Activated CD4-positive, alpha-beta T cell treated with anti-CD3 and anti-CD28 coated beads, Interleukin-2, amount 50 U/mL, for 4 hours (primary cell): ENCODE measurements at places on chromosomes 2 and 18.
A peak's percentile ranks its signal among the peaks of the same experiment; 100 is the strongest.

- no peak for DNase-seq
These were observed 60.1 kb downstream of the FMNL2 start for GRCh38 chr2:152395103-152395502.

GRCh38 chr18:79399275-79400081 is 3.7 kb downstream of the NFATC1 start:
- DNase-seq = no peak

DNA sequence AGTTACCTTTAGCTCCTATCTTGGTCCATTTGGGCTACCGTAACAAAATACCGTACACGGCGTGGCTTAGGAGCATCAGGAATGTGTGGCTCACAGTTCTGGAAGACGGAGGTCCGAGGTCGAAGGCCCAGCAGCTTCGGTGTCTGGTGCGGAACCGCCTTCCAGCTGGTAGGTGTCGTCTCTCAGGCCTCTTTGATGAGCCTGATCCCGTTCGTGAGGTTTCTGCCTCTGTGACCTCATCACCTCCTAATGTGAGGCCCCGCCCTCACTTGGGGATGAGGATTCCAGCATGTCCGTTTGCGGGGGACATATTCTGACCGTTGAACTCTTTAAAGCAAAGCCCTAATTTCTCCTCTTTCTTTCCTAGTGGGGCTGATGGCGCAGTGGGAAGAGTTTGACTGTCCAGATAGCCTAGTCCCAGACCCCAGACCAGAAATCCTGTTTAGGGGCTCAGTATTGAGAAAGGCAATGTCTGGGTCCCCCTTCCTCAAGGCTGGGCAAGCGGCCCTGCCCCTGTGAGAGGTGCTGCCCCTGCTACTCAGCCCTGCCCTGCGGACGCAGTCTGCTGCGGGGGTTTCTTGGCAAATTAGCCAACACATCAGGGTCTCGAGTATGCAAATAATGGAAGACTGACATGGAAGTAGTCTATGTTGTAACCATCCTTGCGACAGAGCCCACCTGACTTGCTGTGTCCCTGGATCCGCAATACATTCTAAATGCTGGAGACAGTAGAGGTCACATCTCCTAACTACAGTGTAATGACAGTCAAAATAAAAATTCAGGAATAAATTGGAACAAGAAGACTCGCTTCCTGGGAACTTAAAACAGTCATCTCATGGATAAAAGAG is 128.0 kb downstream of the ASB1 start:
- DNase-seq = no peak

DNA sequence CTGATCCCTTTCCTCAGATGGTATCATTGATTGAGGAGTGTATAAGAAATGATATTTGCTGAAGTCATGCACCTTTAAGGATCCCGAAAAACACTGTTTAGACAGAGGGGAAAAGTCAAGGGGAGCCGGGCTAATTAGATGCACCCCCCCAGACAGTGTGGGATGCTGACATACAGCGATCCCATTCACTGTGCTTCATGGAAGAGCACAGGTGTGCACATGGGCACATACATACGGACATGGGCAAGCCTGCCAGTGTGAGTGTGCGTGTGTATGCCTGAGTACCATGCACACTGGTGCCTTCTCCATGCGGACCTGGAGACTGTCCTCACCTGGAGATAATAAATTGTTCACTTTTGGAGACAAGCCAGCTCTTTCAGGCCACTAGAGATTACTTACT is 22.6 kb downstream of the MEIS1 start:
- DNase-seq = no peak

- no peak for DNase-seq
These were observed 75.0 kb upstream of the SLC25A52 start for GRCh38 chr18:31835528-31836133.

DNA sequence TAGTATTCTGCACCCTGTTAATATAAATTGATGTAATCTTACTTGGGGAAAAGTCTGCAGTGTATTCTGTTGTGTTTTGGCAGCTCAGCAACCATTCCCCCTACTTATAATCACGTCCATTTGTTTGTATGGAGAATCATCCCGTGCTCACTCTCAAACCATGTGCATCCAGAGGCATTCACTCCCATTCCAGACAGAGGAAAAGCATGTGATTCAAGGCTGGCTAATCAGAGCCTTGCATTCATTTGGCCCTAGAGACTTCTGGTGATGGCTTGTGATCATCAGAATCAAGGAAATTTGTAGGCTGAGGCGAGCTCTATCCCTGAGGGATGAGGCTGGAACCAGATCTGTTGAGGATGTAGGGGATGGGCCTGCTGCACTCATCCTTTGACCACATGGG is 5.1 kb upstream of the WIPF1 start:
- no peak for DNase-seq

DNA sequence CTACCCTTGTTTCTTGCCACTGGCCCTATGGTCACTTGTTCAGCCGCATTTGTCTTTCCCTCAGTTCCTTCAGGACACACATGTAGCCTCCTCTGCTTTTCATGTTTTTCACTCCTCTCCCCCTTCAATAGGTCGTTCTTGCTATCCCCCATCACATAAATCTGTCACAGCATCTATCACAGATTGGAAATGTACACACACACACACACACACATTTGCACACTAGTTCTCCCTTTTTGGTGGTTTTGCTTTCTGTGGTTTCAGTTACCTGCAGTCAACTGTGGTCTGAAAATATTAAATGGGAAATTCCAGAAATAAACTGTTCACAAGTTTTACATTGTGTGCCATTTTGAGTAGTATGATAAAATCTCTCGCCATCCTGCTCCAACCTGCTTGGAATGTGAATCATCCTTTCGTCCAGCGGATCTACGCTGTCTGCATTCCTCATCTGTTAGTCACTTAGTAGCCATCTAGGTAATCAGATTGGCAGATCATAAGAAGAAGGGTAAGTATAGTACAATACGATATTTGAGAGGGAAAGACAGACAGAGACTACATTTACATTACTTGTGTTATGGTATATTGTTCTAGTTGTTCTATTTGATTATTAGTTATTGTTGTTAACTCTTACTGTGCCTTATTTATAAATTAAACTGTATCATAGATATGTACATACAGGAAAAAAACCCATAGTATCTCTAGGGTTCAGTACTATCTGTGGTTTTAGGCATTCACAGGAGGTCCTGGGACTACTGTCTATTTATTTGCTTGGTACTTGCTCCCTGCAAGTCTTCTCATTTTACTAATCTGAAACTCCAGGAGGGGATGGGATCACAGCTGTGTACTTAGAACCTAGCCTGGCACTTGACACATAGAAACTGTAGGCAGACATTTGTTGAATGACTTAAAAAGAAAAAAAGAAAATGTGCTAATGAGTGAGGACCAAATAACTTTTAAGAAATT is 86.1 kb upstream of the PNPT1 start:
- no peak for DNase-seq

GRCh38 chr2:18522484-18523146 is 37.8 kb downstream of the RDH14 start:
- no peak for DNase-seq

DNA sequence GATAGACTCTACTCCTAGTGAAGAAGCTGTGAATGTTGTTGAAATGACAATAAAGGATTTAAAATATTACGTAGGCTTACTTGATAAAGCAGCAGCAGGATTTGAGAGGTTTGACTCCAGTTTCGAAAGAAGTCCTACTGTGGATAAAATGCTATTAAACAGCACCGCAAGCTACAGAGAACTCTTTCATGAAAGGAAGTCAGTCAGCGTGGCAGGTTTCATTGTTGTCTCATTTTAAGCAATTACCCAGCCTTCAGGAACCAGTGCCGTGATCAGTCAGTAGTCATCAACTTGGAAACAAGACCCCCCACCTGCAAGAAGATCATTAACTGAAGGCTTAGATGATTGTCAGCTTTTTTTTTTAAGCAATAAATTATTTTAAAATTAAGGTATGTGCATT is 14.0 kb downstream of the USP14 start:
- no peak for DNase-seq

DNA sequence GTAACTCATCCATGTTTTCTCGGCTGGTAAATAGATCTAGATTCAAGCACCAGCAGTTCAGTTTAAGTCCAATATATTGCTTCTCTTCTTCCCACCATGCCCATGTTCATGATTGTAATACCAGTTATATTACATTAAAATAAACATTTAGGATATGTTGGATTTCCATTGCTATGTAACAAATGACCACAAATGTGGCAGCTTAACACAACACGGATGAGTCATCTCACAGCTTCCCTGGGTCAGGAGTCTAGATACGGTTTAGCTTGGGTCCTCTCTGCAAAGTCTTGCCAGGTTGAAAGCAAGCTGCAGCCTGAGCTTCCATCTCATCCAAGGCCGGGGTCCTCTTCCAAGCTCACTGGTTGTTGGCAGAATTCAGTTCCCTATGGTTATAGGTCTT is 39.4 kb upstream of the SMAD2 start:
- no peak for DNase-seq

DNA sequence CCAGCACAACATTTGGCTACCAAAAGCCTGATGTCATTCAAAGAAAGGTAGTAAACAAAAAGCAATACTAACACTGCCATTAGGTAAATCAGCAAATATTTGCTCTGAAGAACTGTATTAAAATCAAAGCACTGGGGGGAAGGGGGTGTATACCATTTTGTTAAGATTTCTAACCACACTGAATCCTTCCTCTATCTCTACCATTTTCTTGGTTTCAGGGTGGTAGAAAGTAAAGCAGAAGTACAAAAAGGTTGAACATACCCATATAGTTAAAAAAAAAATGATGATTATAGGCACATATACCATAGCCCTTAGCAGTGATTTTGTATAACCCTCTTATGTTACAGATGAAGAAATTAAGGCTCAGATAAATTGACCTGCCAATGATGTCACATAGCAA is 437.6 kb downstream of the ZEB2 start:
- no peak for DNase-seq

GRCh38 chr2:67289921-67290371 is 107.2 kb upstream of the ETAA1 start:
- no peak for DNase-seq

GRCh38 chr2:232741294-232741693 is 35.1 kb downstream of the KCNJ13 start:
- no peak for DNase-seq

DNA sequence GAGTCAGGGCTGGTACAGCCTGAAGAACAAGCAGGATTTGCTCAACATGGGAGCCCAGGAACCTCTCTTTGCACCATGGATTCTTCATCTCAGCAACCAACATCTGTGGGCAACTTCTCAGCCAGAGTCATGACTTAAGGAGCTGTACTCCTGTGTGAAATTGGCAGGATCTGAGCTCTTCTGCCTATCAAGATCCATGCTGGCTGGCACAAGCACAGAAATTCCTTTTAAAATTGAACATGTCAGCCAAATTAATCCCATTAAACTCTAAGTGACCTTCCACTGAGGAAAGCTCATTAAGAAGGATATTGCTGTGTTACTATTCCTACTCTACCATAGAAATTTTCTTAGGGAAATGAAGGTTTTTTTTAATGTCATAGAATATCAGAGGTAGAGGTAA is 110.5 kb upstream of the SCG2 start:
- DNase-seq = no peak

DNA sequence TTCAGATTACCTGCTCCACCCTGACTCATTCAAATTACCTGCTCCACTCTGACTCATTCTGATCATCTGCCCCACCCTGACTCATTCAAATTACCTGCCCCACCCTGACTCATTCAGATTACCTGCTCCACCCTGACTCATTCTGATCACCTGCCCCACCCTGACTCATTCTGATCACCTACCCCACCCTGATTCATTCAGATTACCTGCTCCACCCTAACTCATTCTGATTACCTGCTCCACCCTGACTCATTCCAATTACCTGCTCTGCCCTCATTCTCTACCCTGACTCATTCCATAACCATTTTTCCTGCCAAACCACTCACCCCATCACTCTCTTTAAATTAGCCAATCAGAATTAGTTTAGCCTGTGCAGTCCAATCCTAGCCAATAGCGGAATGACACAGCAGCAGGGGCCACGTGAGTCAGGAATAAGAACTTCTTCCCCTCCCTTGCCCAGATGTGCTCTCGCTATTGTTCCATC is 26.2 kb downstream of the CFAP53 start:
- DNase-seq = no peak

DNA sequence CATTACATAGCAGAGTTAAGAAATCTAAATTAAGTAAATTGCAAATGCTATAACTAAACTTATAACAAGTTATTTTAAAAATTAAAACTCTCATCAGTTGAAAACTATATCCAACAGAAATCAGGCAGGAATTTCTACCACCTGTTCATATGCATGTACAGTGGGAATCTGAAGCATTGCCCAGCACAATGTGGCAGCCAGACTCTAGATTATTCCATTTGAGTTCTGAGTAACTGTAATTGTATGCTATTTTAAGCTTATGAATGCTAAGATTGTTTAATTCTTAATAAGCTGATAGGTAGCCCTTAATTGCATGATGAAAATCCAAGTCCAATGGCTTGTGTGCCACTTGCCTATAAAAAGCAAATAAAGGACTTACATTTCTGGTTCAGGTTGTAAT is 834.5 kb upstream of the FSHR start:
- DNase-seq = no peak

DNA sequence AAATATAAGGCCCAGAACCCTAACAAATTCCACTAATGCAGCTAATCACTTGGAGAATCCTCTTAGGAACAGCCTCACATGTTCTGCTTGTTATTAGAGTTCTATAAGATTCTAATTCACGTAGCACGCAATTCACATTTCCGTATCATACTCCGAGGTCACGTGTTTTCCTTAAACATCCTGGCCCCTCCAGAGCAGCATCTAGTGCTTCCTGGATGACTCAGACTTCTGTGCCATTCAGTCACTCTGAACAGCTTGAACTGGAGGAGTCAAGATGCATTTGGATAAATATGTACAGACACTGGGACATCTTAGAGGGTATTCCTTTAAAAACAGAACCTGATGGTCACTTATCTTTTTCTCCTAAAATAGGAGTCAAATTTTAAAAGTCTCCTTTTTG is 156.5 kb downstream of the MYO5B start:
- peak; percentile 1 for DNase-seq

DNA sequence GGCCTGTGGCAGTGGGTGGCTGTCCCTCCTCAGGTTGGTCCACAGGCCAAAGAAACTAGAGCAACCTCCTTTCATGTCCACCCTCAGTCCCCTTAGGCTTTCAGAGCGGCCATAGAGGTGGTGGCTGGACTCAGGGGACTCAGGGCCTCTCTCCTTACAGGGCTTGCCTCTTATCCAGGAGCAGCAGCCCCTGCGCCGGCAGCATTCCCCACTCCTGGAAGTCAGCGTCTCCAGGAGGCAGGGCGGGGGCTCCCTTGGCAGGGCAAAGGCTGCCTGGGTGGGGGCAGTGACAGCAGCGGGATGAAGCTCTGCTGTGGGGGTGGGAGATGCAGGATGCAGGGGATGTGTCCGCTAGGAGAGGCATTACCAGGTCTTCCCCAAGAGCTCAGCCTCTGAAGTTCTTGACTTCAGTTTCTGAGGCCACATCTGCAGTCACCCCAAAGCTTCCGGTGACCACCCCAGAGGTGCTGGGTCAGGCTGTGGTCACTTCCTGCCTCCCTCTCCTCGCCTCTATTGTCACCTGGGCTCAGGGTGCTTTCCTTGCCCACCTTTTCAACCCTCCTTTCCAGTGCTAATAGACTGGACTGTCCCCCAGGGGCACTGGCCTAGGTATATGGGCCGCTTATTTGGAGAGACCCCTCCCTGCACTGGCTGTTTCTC is 8.6 kb upstream of the GPR55 start:
- no peak for DNase-seq

GRCh38 chr18:45282101-45282812 is 333.0 kb upstream of the SLC14A2 start:
- DNase-seq = no peak
